Activated naive CD4-positive, alpha-beta T cell treated with anti-CD3 and anti-CD28 coated beads for 36 hours (primary cell): ENCODE measurements at places on chromosomes 12 and 14.
A peak's percentile ranks its signal among the peaks of the same experiment; 100 is the strongest.

DNA sequence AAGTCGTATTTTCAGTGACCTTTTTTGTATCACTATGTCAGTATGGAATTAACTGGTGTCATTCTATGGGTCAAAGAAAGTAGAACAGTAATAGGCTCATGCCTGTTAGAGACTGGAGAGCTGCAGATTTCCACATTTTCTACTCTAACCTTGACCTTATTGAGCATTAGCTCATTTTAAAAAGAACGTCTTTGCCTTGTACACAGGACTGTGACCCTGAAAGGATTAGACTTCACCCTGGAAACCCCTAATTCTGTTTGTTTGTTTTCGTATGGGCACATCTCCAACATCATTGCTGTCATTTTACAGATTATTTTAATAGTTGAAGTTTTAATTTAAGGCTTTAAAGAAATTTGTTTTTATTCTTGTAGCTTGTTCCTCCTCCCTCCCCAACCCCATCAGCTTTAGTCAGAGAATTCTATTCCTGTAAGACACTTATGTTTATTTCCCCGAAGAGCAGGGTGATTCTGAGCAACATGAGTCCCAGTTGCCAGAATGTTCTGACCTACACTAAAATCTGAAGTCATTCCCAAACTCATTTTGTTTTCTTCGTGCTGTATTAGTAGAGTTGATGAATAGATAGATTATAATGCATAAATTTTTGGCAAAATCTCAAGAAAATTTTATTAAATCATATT lies 451.3 kb downstream of the FOXG1 start:
- no peak for DNase-seq

- no peak for DNase-seq
Observed at GRCh38 chr14:24861083-24861630, 188.8 kb downstream of the STXBP6 start.

DNA sequence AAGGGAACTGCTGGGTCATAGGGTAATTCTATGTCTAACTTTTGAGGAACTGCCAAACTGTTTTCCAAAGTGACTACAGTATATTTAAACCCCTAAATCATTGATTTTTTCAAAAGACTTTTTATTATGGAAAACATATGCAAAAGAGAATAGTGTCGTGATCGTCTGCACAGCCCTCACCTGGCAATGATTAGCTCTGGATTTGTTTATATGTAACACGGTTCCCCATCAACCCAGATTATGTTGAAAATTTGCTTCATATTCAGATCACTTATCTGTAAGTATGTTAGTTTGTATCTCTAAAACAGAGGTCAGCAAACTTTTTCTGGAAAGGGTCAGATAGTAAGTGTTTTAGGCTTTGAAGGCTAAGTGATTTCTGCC lies 52.7 kb downstream of the CCDC92 start:
- no peak for DNase-seq

DNA sequence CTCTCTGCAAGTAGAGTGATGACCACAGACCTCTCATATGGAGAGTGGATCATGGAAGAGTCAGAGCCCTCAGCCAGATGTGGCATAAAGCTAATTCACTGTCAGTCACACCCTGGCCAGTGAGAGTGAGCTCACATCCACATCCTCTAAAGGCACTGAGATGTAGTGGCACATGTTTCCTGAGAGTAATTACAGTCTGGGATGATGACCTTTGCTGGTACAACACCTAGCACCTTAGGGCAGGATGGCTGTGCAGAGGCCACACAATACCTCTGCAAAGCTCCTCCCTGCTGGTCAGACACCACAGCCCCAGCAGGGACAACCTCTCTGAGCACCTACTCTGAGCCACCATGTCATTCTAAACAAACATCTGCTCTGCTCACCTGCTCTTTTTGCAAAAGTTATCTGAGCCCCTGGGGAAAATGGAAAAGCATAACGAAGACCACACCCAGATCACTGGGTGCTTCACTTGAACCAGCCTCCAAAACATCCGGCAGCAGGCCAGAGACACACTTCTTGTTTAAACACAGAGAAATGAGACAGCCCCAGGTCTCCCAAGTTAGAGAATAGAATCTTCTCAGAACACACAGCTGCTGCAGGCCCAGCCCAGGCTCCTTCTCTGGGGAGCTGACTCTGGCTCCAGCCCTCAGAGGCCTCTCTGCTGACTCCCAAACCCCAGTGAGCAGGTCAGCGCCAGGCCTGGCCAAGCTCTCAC lies 30.3 kb downstream of the PITPNM2 start:
- peak; percentile 75 for DNase-seq

GRCh38 chr12:113242026-113242418 lies 20.8 kb downstream of the TPCN1 start:
- DNase-seq: no peak

DNA sequence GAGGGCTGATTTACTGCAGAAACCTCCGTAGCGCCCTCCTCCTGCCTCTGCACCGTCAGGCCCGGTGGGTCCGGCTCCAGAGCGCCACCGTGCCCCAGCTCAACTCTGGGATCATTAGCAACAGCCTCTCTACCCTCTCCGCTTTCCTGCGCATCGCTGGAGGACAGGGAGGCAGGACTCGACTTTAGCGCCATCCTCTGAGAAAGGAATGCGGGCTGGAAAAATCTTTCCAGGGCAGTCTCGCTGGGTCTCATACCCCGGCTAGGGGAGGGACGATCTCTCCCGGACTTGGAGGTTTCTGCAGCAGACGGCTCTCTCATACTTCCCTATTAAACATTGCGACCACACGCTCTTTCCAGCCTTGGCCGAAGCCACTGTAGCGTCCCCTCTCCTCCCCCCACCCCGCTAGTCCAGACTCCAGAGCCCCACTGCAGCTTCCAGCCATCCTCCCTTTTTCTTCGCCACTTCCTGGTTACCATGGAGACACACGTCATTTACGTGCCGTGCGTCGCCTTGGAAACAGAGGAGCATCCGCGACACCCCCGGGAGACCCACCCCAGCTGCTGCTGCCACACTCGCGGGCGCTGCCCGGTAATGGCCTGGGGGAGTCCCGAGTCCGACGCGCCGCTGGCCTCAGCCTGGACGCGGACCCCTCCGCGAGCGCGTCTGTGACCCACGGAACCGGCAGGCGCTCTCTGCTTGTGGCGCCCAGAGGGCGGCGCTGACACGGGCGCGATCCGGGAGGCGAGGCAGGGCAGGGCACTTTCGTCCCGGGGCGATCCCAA lies at the start of gene CCDC184:
Gene CCDC184 (plus strand): TSS at position 554 of the 785 bp plus-strand sequence. CDS start 479 bp downstream, outside the sequence.
- peak; percentile 70 for DNase-seq

DNA sequence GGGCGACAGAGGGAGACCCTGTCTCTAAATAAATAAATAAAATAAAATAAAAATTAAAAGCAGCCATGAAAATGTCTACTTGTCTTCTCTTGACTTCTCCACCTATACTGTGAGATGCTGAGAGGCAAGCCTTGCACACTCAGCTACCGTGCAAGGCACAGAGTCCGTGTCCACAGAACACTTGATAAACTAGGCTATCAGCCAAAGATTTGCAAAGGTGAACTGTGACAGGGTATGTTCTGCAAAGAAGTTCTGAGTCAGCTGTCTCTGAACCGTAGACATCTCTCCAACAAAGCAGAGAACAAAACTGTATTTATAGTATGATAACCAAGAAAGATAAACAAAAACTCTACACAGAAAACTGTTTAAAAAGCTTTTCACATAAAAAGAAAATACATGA lies 35.5 kb downstream of the STXBP6 start:
- DNase-seq: no peak

DNA sequence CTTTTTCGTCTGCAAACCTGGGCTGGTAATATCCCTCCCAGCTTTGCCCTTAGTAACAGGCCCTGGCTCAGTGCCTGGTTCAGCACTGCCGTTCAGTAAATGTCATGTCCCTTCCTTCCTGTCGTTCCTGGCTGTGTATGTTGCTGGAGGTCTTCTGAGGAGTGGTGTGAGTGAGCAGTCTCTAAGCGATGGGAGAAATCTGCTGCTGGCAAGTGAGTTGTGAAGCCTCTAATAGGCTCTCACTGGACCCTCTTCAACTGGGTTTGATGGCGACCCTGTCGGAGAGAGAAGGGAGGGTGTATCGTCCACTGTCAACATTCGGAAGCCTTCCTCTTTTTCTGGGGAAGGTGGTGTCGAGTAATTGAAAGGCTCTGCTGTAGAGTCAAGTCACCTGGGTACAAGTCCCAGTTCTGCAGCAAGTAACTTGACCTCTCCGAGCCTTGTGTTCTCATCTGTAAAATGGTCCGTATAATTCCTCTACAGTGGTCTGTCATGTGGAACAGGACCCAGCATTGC lies 62.8 kb downstream of the HRK start:
- peak; percentile 56 for DNase-seq

- no peak for DNase-seq
Observed at GRCh38 chr14:92668276-92668973, 80.0 kb downstream of the LGMN start.

- no peak for DNase-seq
Observed at GRCh38 chr14:99809360-99809759, 16.1 kb downstream of the EML1 start.

GRCh38 chr12:123998344-123998990 lies 25.5 kb downstream of the ZNF664 start:
- DNase-seq: no peak

DNA sequence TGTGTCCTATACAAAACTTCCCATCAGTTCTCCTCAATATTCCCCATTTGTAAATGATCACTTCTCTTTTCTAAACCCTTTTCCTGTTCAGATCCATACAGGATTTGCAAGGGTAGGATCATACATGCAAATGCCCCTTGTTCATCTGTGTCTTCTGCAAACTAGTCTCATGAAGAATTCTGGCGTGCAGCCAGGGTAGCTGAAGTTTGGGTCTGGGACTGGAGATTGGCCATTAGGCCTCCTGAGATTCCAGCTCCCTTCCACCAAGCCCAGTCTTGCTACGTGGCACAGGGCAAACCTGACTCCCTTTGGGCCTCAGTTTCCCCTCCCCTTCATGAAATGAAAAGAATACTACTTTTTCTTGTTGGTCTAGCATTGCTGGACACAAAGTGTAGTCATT lies 11.3 kb downstream of the C3AR1 start:
- no peak for DNase-seq

GRCh38 chr12:120132054-120132836 lies 15.7 kb upstream of the RAB35 start:
- DNase-seq: no peak

GRCh38 chr12:31406345-31406744 lies 80.4 kb upstream of the SINHCAF start:
- DNase-seq: no peak

DNA sequence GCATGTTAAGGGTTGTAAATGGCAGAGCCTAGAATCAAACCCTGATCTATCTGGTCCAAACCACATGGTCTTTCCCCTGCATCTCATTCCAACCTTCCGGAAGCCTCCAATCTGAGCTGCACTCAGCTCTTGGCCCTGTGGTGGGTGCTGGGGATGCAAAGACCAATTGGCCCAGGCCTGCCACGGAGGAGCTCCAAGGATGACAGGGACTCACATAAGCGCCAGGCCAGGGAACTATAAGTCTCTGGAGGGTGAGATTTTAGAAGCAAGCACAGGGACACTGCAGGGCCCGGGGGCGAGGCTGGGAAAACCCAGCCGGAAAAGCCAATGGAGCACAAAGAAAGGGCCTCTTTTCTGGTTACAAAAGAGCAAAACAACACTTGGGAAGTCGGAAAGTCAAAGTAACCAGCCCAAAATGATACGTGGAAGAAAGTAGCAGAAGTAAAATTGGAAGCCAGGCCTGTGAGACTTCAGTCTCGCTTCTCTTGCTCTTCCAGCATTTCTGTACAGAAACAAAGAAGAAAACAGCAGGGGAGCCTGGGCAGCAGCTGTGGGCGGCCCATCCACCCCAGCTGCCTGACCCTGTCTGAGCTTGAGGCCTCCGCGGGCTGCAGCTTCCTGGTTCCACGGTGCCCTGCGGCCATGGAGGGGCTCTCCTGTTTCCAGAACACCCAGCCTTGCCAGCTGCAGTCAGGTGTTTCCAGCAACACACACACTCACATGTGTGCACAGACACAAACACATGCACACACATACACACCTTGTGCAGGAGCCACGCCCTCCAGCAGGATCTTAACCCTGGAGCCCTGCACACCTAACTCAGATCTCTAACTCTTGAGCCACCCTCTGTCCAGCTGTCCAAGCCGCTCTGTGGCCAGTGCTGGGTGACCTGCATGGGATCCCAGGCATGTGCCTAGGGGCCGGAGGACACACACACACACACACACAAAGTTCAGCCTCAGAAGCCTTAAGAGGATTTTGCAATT lies 178.2 kb downstream of the BCL11B start:
- no peak for DNase-seq

- no peak for DNase-seq
Observed at GRCh38 chr14:72222046-72222445, 289.8 kb downstream of the RGS6 start.

GRCh38 chr14:57875985-57876384 lies 10.1 kb upstream of the SLC35F4 start:
- DNase-seq: no peak

DNA sequence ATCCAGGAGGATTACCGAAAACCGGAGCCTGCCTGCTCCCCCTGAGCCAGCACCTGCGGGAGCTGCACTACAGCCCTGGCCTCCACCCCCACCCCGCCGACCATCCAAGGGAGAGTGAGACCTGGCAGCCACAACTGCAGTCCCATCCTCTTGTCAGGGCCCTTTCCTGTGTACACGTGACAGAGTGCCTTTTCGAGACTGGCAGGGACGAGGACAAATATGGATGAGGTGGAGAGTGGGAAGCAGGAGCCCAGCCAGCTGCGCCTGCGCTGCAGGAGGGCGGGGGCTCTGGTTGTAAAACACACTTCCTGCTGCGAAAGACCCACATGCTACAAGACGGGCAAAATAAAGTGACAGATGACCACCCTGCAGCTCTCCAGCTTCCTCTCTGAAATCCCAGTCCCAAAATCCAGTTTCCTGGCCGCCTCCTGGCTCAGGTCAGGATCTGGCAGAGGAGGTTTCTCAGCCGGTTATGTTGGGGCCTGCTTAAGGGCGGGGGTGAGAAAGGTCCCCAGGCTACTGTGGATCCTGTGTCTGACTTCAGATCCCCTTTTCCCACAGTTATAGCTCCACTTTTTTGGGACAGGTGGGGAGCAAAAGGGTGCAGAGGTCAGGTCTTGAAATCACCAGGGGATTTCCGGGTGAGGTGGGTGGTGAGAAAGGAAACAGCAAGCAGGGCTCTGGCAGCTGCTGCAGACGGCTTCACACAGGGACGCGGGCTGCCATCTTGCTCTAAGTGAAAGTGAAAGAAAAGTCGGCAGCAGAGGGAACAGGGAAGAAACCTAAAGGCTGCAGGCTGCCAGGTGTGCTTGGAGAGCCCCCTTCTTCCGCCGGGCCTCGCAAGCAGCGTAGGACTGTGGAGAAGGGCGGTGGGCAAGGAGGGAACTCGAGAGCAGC lies at the start of gene TAPBPL:
Gene TAPBPL (plus strand): TSS at position 695 of the 897 bp plus-strand sequence. CDS start 207 bp downstream, outside the sequence.
- peak; percentile 93 for DNase-seq

DNA sequence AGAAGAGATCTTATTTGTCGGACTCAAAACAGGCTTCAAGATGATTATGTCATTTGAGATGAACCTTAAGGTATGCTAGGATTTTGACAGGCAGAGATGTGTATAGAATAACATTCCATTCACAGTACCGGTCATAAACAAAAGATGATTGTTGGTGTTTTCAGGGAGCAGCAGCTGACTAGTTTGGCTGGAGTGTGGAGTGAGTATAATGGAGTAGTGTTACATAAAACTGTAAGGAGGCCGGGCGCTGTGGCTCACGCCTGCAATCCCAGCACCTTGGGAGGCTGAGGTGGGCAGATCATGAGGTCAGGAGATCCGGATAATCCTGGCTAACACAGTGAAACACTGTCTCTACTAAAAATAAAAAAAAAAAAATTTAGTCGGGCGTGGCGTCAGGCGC lies 23.9 kb downstream of the SERPINA10 start:
- DNase-seq: no peak
